AG08395 (cell line): ENCODE measurements at places on chromosomes 6 and 20.

DNA sequence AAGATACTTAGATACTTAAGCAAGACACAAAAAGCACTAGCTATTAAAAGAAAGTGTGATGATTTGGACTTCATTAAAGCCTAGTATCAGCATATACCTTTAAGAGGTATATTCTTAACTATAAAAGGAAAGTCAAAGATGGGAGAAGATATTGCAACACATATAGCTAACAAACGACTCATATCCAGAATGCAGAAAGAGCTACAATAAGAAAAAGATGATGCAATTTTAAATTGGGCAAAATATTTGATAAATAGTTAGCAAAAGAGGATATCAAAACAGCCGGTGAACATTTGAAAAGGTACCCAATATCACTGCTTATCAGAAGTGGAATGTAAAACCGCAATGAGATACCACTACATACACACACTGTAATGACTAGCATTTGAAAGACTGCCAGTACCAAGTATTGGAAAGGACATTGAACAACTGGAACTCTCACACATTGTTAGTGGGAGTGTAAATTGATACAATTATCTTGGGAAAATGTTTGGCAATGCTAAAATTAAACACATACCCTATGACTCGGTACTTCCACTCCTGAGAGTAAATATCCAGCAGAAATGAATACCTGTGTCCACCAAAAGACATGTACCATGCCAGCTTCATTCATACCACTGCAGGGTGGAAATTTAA, 25.7 kb downstream of the MUC22 start:
- no peak for DNase-seq

- DNase-seq, result peak; percentile 79
Measured at GRCh38 chr20:62740286-62741141, 31.9 kb downstream of the NTSR1 start.

DNA sequence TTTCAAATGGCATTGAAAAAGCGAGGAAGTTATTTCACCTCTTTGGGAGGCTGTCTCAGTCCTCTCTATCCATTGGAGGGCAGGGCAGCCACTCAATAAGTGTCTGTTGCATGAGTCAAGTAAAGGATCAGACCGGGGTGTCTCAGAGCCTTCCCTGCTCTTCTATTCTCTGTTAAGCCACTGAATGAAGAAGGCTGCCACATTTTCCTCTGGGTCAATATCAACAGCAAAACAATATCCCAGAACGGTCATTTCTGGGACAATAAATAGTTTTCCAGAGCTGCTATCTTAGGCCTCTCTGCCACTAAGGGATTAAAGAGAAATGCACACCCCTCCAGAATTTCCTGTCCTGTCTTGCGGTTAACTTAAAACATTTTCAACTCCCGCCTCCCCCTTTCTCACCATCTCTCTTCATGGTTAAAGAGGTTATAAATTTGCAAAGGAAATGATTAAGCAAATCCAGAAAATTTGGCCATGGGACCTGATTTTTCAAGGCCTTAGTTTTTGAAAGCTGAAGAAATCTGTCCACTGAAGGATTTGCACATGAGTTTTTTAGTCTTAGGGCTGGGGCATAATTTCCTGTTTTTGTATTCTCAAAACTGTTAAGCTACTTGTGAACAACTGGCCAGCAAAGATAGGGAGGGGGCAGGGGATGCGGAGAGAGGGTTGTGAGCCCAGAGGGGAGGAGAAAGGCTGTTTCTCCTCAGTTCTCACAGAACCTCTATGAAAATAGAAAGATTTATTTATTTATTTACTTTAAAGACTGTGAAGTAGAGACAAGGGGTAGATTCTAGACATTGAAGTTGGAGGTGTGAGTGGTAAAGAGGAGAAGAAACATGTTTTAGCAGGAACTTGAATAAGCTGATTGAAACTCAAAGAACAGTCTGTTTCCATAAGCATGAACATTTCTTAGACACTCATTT, 135.7 kb downstream of the BCAS1 start:
- DNase-seq, result peak; percentile 87

DNA sequence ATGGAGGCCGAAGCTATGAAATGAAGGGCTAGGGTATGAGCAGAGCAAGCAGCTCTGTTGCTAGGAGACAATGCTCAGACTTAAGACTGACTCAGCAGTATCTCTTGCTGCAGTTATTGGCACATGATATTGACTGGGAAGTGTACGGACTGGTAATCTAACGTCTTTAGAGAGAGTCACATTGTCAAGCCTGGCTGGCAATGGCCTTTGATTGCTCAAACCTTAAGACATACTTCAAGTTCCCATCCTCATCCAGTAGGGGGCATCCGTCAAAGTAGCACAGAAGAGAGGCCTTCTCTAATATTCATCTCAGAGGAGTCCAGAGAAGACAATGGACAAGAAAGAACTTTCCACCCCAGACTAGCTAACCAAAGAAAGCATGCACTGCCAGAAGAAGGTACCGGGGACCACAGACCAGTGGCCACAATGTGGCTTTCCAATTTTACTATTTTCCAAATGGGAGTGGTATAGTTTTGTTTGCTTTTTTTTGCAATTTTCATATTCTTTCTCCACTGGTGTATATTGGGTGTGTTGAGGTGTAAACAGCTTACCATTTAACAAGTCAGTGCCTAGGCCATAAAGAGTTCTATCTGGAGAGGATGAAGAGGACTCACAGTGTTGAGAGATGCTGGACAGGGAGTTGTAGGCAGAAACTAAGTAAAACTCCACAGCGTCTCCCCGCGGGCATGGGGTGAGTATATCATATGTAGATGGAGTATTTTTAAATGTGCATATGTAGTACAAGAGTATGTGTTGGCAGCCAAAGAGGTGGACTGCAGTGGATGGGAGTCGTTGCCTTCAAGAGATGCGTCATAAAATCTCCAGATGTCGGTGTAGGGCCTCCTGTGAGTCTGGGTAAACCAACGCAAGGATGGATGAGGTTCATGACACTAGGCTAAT, 36.7 kb downstream of the LRFN2 start:
- DNase-seq, result peak; percentile 59

DNA sequence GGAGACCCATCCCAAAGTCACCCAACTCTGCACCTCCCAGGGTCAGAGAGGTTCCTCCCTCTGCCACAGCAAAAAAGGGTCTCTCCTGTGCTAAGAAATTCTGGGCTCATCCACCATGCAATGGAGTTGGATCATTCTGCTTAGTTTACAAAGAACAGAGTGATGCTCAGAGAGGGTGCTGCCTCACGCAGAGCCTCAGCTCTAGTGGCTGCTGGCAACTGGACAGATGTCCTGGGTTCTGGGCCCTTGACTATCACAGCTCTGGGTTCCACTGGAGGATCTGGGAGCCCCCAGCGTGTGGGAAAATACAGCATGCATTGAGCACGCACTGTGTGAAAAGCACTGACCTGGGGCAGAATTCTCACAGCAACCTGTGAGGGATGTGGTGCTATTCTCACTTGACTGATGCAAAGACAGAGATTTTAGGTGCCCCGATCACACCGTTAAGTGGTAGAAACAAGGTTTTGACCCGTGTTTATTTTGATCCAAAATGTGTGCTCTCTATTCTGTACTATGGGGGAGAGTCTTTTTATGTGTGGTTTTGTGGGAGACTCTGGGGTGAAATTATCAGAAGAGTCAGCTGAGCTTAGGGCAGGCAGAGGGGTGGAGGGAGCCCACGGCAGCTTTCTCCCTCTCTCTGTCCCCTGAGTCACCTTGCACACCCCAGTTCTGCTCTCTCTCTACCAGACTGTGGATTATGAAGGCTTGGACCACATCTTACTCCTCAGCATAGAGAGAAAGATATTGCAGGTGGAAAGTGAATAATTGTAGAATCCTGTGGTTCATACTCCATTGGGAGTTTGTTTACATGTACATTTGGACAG, 19.9 kb downstream of the TREML4 start:
- DNase-seq, result no peak

DNA sequence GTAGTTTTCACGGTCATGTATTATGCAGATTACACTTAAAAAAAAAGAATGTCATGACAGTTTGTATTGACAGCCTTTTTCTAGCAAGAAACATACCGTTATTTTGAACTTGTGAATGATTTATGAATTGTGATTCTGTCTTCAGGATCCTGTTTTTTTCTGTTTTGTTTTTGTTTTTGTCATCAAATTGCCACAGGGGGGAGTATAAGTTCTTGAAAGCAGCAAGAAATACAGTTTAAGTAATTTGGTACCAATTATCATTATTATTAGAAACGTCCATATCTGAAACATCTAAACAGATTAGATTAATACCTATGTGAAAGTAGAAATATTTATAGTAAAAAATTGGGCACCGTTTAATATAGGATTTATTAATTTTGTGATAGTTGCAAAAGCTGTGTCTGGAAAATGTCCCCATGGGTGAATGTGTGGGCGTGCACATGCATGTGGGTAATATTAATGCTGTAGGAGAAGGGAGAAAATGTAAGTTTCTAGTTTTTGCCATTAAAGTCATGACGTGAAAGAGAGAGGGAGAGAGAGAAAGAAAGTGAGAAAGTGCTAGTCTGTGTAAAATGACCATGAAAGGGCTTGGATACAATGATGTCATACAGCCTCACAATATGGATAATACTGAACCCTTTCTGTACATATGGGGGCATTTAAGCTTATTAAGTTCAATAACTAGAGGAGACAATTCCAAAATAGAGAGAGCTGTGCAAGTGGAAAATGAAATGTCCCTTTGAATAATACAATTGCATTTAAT, 9.4 kb upstream of the CCN2 start:
- no peak for DNase-seq

DNA sequence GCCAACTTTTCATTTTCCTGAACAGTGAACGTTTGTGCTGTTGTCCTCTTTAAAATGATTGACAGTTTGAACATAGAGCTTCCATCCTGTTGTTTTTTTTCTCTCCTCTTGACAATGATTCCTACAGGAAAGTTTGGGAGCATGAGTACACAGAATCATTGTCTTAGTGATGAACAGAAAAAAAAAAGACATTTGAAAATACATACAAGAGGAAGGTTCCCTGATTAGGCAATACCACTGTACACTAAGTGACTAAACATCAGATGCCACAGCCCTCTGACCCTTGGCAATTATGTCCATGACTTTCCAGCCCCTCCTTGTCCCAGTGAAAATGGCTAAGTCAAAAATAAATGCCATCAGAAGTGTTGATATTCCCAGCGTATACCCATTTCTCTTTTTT, 71.5 kb downstream of the RTN4IP1 start:
- no peak for DNase-seq

GRCh38 chr6:144744720-144745119, 459.6 kb downstream of the UTRN start:
- DNase-seq, result no peak

- DNase-seq, result no peak
Measured at GRCh38 chr6:42304053-42304712, 86.5 kb upstream of the MRPS10 start.

DNA sequence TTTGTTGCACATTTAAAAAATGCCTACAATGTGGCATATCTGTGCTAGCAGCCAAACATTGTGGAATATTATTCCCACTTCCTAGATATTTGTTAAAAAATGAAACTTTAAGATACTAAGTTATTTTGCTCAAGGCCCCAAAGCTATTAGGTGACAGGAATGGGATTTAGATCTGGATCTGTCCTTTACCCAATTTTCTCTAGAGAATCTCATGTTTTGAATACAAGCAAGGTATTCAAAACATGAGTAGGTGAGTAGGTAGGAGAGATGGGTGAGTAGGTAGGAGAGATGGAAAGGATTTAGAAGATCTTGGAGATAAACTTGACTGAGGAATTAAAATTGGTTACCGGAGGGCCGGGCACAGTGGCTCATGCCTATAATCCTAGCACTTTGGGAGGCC, 61.2 kb upstream of the AKIRIN2 start:
- DNase-seq, result no peak

- DNase-seq, result no peak
Measured at GRCh38 chr6:90192857-90193256, 103.8 kb downstream of the BACH2 start.

DNA sequence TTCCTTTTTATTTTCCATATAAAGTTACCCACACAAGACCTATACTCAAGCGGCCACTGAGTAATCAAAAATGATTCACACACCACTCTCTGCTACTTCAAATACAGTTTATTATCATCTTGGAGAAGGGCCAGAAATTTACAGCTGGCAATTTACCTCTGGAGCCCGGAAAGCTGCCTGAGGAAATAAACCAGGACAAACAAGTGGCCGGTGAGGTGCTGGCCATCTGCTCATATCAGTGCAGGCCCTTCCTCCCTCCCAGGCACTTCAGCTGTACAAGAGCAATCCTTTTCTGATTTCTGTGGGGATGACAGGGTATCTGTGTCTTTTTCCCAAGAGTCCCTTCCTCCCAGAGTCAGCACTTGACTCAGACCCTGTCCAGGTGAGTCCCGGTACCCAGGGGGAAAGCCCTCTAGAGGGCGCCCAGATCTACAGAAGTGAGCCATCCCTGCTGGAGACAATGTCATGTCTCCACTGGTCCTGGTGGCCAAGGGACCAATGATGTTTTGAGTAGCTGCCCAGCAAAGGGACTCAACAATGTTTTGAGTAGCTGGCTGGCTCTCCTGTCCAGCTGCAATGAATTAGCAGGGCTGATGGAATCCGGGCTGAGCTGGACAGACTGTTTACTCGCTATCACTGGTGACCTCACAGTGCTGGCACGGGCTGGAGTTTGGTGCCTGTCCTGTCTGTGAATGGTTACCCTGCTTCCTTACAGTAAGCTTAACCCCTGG, 23.6 kb downstream of the LRP11 start:
- DNase-seq, result peak; percentile 96

DNA sequence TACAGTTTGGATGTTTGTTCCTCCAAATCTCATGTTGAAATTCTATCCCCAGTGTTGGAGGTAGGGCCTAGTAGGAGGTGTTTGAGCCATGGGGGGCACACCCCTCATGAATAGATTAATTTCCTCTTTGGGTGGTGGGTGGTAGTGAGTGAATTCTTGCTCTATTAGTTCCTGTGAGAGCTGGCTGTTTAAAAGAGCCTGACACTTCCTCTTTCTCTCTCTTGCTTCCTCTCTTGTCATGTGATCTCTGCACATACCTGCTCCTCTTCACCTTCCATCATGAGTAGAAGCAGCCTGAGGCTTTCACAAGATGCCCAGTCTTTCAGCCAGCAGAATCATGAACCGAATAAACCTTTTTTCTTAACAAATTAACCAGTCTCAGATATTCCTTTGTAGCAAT, 340.2 kb upstream of the CHD6 start:
- no peak for DNase-seq

DNA sequence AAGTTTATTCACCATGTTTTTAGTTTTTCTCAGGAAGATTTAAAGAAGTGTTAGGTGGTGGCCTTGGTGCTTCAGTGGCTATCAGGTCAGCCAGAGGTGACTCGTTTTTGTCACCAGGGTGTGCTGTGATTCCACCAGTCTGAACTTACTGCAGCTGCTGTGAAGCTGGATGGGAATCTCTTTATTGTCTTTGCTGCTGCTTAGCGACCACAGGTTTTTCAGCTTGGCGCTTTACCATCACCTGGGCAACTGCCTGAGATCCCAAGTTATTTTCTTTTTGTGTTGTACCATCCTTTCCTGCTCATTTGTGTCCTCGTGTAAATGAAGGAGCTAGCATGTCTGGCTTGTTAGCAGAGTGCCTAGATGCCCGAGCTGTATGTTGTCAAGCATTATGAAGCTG, 146.9 kb downstream of the MACROD2 start:
- peak; percentile 55 for DNase-seq
